ENCODE measurements at places on chromosomes 2 and 18.

DNA sequence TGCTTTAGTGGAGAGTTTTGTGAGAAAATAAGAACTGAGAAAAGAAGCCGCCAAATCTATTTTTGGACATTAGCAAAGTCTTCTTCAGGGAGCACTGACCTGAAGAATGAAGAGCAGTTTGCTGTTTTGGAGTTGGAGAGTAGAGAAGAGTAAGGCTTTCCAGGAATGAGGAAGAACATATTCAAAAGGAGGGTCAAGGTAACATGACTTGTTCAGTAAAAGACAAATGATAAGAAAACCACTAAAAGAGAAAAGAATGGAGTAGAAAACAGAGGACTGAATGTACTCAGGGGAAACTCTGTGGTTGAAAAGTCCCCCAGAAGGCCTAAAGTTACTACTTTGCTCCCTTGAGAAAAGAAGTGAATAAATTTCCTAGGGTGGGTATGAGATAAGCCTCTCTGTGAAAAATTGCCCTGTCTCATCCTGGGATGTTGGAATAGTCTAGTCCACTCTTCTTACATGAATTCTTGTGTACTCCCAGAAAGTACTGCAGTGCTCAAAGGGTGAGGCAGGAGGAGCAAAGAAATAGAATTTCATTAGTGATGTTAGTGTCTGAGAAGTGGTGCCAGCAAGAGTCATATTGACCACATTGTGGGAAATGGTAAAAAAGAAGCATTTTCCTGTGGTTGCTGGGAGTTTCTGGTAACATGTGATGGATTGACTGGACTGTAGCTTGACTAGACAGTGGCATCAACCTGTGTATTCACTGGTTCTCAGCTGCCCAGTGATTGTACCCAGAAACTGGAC is 27.8 kb downstream of the MBD5 start:
- DNase-seq = no peak
- H3K36me3 ChIP-seq = no peaks in the 10 kb centered on the region
- no peaks in the 10 kb centered on the region for H3K4me1 ChIP-seq
- no peaks in the 10 kb centered on the region for H3K27me3 ChIP-seq
- no peak overlapping the region for H3K4me3 ChIP-seq

DNA sequence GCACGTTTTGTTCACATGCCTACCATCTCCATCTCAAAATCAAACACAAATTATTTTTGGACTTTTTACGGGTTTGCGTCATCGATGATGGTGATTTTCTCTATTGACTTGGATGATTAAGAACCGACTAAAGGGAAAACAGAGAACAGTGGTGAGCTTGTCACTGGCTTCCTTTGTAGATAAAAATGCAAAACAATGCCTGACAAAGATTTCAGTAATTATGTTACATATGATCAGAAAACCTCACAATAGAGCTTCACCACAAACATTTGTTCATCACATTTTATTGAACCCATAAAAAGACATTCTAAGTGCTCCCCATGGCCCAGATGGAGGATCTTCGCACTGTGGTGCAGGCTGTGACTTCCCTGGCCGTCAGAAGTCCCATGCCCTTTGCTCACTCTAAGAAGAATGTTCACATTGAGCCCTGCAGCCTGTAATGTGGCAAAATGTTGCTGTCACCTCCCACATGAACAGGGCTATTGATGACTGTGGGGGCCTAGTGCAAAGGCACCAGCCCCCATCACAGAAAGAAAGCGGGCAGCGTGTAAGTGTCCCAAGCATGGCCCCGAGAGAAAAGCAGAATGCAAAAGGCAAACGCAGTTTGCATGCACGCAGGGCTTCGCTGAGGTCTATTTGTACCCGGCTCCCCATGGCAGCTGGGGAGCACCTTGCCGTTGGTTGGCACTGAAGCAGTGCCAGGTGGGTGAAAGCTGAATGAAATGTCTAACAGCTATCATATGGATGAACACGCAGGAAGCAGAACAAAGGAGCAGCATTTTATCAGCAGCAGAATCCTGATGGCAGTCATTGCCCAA is 60.6 kb downstream of the BCL2 start:
- H3K4me1 ChIP-seq = no peaks in the 10 kb centered on the region
- H3K27ac ChIP-seq = no peak overlapping the region
- no peak overlapping the region for H3K4me3 ChIP-seq

DNA sequence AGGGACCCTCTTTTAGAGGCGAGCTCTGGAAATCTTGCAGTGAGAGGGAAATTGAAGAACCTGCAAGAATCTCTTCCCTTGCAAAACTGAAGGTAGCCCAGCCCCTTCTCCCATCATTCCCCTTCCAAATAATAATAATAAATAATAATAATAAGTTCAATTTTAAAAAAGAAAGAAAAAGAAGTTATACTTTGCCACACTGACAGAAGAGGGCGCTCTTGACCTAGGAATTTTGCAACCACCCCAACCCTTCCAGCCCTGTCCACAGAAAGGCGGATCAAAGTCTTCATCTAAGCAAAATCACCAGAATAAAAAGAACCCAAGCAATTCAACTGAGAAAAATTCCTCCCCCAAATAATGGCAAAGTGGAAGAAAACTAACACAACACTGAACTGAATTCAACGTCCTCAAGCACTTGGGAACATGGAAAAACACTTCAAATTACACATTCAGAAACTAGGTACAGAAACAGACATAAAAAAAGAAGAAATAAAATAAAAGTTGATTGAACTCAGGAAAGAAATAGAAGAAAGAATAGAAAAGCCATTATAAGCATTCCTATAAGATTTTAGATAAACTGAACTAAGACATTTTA is 98.9 kb upstream of the GLS start:
- peaks cover 3% of the 10 kb centered on the region for H3K4me1 ChIP-seq
- H3K27me3 ChIP-seq = no peaks in the 10 kb centered on the region
- DNase-seq = peak; percentile 77

DNA sequence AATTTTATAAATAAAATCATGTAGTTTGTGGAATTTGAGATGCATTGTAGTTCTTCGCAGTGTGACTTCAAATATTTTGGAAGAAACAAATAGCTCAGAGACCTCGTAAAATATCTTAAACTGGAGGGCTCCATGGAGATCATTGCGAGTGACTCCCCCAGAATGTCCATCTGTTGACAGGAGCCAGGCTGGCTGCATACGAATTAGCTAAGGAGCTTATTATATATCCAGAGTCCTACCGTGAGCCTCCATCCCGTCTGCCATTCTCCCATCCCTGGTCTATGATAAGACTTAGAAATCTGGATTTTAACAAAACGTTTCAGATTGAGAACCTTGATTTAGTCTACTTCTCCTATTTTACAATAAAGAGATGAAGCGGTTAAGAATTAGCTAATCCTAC is 80.2 kb downstream of the MSH2 start:
- no peak for DNase-seq
- peaks cover 94% of the 10 kb centered on the region for H3K36me3 ChIP-seq

GRCh38 chr2:176583607-176584006 is 314.4 kb downstream of the MTX2 start:
- no peak for DNase-seq
- no peak overlapping the region for H3K27ac ChIP-seq
- no peak overlapping the region for H3K4me3 ChIP-seq
- H3K36me3 ChIP-seq = no peaks in the 10 kb centered on the region

- H3K27me3 ChIP-seq = no peaks in the 10 kb centered on the region
- DNase-seq = no peak
- H3K4me3 ChIP-seq = no peak overlapping the region
- H3K4me1 ChIP-seq = no peaks in the 10 kb centered on the region
- no peak overlapping the region for H3K27ac ChIP-seq
Measured at GRCh38 chr2:210072922-210073509, 70.6 kb downstream of the RPE start.

- H3K27me3 ChIP-seq = peaks cover 5% of the 10 kb centered on the region
- no peaks in the 10 kb centered on the region for H3K4me1 ChIP-seq
- H3K27ac ChIP-seq = no peak overlapping the region
- H3K4me3 ChIP-seq = no peak overlapping the region
Measured at GRCh38 chr2:16750175-16750924, 84.7 kb upstream of the CYRIA start.

- DNase-seq = peak; percentile 66
- H3K27ac ChIP-seq = no peak overlapping the region
- H3K27me3 ChIP-seq = no peaks in the 10 kb centered on the region
- H3K36me3 ChIP-seq = no peaks in the 10 kb centered on the region
- H3K4me1 ChIP-seq = no peaks in the 10 kb centered on the region
Measured at GRCh38 chr18:13159579-13159978, 59.0 kb upstream of the LDLRAD4 start.

GRCh38 chr2:123870881-123871276 is 154.2 kb upstream of the CNTNAP5 start:
- H3K27me3 ChIP-seq = no peaks in the 10 kb centered on the region
- H3K4me3 ChIP-seq = no peak overlapping the region
- H3K27ac ChIP-seq = no peak overlapping the region

GRCh38 chr2:151207100-151207499 is 54.6 kb downstream of the RBM43 start:
- H3K4me3 ChIP-seq = no peak overlapping the region
- H3K36me3 ChIP-seq = no peaks in the 10 kb centered on the region
- no peak for DNase-seq
- H3K27ac ChIP-seq = no peak overlapping the region

DNA sequence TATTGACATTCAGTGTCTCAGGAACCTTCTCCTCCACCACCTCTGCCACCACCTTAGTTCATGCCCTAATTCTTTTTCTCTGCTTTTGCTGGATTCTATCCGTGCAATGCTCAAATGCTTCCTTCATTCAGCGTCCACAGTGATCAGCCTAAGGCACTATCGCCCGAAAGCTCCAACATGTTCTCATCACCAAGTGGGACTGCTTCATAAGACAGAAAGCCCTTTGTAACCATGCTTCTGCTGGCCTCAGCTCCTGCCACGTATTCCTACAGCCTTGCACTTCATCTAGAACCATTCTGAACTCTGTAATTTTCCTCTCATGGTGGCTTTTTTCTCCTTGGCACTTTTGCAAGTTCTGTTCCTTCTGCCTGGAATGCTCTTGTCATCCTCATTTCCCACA is 222.9 kb downstream of the HNMT start:
- H3K27me3 ChIP-seq = no peaks in the 10 kb centered on the region
- H3K27ac ChIP-seq = no peak overlapping the region
- no peak for DNase-seq
- H3K4me1 ChIP-seq = peaks cover 12% of the 10 kb centered on the region

DNA sequence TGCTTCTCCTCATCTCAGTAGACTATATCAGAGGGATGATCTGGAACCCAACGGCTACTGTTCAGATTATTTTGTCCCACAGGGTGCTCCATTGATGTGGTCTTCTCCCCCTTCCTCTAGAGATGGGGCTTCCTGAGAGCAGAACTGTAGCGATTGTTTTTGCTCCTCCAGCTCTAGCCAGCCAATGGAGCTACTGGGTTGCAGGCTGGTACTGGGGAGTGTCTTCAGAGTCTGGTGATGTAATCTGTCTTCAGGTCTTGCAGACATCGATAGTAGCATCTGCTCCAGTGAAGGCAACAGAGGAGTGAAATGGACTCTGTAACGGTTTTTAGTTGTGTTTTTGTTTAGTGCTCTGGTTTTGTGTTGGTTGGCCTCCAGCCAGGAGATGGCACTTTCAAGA is 621.9 kb downstream of the RNF144A start:
- no peaks in the 10 kb centered on the region for H3K36me3 ChIP-seq
- no peak overlapping the region for H3K4me3 ChIP-seq
- no peak overlapping the region for H3K27ac ChIP-seq
- no peaks in the 10 kb centered on the region for H3K4me1 ChIP-seq
- no peaks in the 10 kb centered on the region for H3K27me3 ChIP-seq

DNA sequence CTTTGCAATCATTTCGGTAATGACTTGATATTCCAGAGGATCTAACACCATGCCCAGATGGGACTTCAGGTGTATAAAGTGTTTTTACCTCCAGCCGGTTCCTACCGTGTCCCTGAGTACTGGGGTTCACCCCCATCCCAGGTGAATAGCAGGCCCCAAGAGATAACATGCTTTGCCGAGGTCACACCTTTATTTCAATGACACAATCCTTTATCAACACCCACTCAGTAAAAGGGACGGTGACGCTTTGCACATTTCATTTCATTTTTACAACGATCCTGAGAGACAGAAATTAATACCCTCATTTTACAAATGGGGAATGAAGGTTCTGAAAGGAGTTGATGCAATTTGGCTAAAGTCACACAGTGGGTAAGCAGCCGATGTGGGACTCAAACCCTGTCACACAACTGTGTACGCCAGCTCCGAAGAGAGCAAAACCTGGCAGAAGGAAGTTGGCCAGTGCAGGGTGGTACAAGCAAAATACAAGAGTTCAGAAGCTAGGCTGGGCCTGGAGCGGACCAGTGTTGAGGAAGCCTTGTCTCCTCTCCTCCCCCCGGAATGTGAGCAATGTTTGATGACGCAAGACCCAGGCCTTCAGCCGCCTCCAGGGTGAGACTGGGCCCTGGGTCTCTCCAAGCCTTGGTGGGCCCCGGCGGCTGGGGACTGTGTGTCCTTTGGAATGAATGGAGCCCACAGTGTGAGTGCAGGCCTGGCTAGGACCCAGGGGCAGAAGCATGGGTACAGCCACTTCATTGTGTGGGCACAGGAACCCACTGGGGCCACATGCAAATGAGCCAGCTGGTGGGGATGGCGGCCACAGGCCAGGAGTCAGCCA is 139.6 kb upstream of the MYCN start:
- no peaks in the 10 kb centered on the region for H3K4me1 ChIP-seq
- no peaks in the 10 kb centered on the region for H3K36me3 ChIP-seq
- no peaks in the 10 kb centered on the region for H3K27me3 ChIP-seq
- no peak overlapping the region for H3K4me3 ChIP-seq

DNA sequence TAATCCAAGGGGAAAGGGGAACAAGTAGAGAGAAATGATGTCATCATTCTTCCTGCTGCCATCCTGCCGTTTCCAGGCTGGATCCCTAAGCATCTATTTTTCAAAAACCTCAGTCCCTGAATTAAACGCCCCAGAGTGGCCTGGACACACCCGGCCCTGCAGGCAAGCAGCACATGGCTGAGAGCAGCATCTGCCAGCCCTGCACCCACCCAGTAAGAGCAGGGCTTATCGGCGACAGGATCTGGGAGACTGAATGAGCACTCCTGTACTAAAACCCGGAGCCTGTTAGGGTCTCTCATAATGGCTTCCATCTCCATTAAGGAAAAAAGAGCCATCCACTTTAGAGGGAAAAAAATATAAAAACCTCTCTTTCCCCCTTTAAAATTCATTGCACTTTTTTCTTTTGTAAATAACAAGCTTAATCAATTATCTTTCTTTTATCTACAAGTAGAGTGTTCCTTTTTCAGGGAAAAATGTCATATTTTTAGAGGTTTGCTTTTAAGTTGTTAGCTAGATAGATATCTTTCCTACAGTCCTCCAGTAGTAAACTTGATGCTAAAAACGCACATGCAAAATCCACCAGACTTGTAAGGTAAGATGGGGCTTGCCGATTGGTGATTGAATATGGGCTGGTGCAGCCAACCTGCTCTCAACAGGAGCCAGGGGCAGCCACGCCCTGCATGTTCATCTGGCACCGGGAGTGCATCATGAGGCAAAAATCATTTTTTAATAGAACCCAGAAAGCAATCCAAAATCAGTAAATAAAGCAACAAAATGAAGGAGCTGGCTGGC is 457.8 kb downstream of the EIPR1 start:
- H3K36me3 ChIP-seq = no peaks in the 10 kb centered on the region
- no peak overlapping the region for H3K27ac ChIP-seq
- no peak for DNase-seq
- no peak overlapping the region for H3K4me3 ChIP-seq
- no peaks in the 10 kb centered on the region for H3K27me3 ChIP-seq

GRCh38 chr2:204072443-204073324 is 136.1 kb downstream of the ICOS start:
- H3K27ac ChIP-seq = no peak overlapping the region
- H3K27me3 ChIP-seq = no peaks in the 10 kb centered on the region
- DNase-seq = peak; percentile 90
- no peak overlapping the region for H3K4me3 ChIP-seq
- no peaks in the 10 kb centered on the region for H3K4me1 ChIP-seq
- no peaks in the 10 kb centered on the region for H3K36me3 ChIP-seq

GRCh38 chr2:22355816-22356433 is 1029.1 kb upstream of the KLHL29 start:
- H3K36me3 ChIP-seq = no peaks in the 10 kb centered on the region
- H3K4me3 ChIP-seq = no peak overlapping the region
- no peaks in the 10 kb centered on the region for H3K27me3 ChIP-seq

Data from endodermal cell (in vitro differentiated cells).